ENCODE measurements at places on chromosomes 11 and 22. TPM values are rescaled to one million over a fixed set of nuclear protein-coding genes. Genes with fewer than 3 reads are reported as not detected.
A peak's percentile ranks its signal among the peaks of the same experiment; 100 is the strongest.

GRCh38 chr11:74010306-74011300 lies 1.7 kb upstream of the UCP3 start:
- no peak for DNase-seq

- DNase-seq = no peak
Measured at GRCh38 chr22:17746916-17747315, 27.4 kb downstream of the BID start.

DNA sequence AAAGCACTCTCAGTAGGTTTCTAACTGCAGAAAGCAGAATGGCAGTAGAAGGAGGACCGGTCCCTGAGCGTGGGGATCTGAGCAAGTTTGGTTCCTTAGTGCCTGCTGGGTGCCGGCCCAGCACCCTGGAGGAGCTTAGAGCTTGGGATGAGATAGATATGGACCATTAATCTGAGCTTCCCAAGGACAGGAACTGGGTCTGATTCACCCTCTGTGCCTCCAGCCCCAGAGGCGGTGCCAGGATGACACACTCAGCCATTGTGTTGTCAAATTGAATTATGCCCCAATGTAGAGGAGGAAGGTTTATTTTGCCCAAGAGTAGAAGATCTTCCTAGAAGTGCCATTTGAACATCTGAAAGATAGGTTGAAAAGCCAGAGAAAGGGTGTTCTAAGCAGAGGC lies 4.3 kb downstream of the ZC3H7B start:
- DNase-seq = no peak

The CHST1 gene
- polyA plus RNA-seq = 8.9 TPM

- DNase-seq = peak; percentile 3
Measured at GRCh38 chr11:88231894-88232482, 56.7 kb upstream of the RAB38 start.

GRCh38 chr11:129639300-129639699 lies 176.3 kb upstream of the TMEM45B start:
- DNase-seq = no peak

Measured in right renal pelvis (tissue), 4 donors.